Aorta (tissue), 5 donors: ENCODE measurements at places on chromosomes 11 and 22. TPM values are rescaled to one million over a fixed set of nuclear protein-coding genes. Genes with fewer than 3 reads are reported as not detected.

GRCh38 chr11:17734418-17734911, at the start of gene KCNC1:
Gene KCNC1 (plus strand): TSS chr11:17734781. CDS start chr11:17736003, 1,222 bp downstream.
- no peak for DNase-seq
- no peaks in the 10 kb centered on the region for H3K27me3 ChIP-seq
- no peak within 1 kb of the TSS for H3K27ac ChIP-seq
- H3K4me1 ChIP-seq: no peaks in the 10 kb centered on the region
- no peak within 1 kb of the TSS for H3K4me3 ChIP-seq
- H3K36me3 ChIP-seq: no peaks in the 10 kb centered on the region

- no peak for DNase-seq
- no peak overlapping the region for H3K4me3 ChIP-seq
- H3K36me3 ChIP-seq: no peaks in the 10 kb centered on the region
Observed at GRCh38 chr11:1406571-1407485, 17.1 kb downstream of the BRSK2 start.

The SMC1B gene
- total RNA-seq: not detected

DNA sequence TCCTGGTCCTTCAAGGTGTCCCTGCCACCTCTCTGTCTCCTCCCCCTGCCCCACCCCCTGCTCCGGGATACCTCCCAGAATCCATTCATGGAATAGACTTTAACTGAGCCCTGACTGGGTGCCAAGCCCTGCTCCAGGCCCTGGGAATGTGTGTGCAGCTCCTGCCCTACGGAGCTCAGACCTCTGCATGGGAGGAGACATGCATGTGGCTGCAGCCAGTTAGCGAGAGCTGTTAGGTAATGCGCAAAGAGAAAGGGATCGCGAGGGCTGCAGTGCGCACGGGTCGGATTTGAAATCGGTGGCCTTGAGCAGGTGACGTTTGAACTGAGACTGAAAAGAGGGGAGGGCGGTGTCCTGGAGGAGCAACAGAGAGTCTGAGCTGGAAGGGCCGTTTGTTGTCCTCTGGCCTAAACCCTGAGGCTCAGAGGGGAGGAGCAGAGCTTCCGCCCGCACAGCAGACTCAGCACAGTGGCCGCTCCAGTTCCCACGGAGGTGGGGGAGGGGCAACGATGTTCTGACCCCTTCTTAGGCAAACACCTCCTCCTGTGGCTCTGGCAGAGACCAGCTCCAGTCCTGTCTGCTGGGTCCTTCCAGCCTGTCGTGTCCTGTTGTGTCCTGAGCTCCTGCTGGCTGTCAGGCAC, 19.8 kb upstream of the LRRC10B start:
- no peaks in the 10 kb centered on the region for H3K4me1 ChIP-seq
- peak; percentile 69 for DNase-seq
- no peak overlapping the region for H3K4me3 ChIP-seq
- no peaks in the 10 kb centered on the region for H3K27me3 ChIP-seq

GRCh38 chr22:22746963-22747933, 102.8 kb downstream of the GGTLC2 start:
- H3K36me3 ChIP-seq: no peaks in the 10 kb centered on the region
- no peak for DNase-seq
- no peaks in the 10 kb centered on the region for H3K27me3 ChIP-seq
- H3K4me3 ChIP-seq: no peak overlapping the region
- no peak overlapping the region for H3K27ac ChIP-seq

DNA sequence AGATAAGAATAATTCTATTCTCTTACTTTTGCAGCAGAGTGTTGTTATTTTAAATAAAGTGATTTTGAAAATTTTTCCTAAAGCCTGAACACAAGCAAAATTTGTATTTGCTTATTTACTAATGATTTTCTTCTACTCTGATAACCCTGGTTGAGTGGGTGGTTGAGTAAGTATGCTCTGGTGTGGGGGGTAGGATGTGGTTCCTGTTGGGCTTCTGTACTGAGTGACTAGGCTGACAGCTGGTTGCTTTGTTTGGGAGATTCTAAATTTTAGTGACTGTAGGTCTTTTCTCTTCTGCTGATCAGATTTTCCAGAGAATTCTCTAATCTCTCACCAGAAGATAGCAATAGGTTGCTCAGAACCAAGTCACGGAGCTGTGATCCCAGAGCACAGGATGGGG, 61.6 kb downstream of the METTL15 start:
- DNase-seq: no peak
- no peaks in the 10 kb centered on the region for H3K36me3 ChIP-seq
- no peaks in the 10 kb centered on the region for H3K4me1 ChIP-seq
- H3K27ac ChIP-seq: no peak overlapping the region
- H3K27me3 ChIP-seq: no peaks in the 10 kb centered on the region
- no peak overlapping the region for H3K4me3 ChIP-seq

- no peak overlapping the region for H3K27ac ChIP-seq
- H3K36me3 ChIP-seq: no peaks in the 10 kb centered on the region
- no peak for DNase-seq
- H3K27me3 ChIP-seq: no peaks in the 10 kb centered on the region
- no peaks in the 10 kb centered on the region for H3K4me1 ChIP-seq
Observed at GRCh38 chr11:37124384-37124783, 526.3 kb upstream of the RAG2 start.

- no peak overlapping the region for H3K27ac ChIP-seq
- DNase-seq: no peak
- H3K4me3 ChIP-seq: no peak overlapping the region
- no peaks in the 10 kb centered on the region for H3K4me1 ChIP-seq
- H3K36me3 ChIP-seq: peaks cover 8% of the 10 kb centered on the region
Observed at GRCh38 chr11:47317064-47317828, 35.3 kb downstream of the MYBPC3 start.

DNA sequence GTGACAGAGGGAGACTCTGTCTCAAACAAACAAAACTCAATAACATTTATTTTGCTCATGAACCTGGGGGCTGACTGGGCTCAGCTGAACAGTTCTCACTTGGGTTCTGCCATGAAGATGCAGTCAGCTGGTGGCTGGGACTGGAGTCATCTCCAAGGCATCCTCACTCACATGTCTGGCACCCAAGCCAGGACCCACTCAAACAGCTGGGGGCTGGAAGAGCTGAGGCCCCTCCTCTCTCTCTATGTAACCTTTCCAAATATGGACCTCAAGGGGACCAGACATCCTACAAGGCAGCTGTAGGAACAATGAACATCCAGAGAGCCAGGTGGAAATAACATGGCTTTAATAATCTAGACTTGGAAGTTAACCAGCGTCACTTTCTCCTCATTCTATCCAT, 16.8 kb downstream of the HSPA8 start:
- H3K27ac ChIP-seq: no peak overlapping the region
- H3K36me3 ChIP-seq: no peaks in the 10 kb centered on the region
- H3K27me3 ChIP-seq: no peaks in the 10 kb centered on the region
- no peaks in the 10 kb centered on the region for H3K4me1 ChIP-seq
